Stimulated activated CD4-positive, alpha-beta T cell treated with anti-CD3 and anti-CD28 coated beads, Interleukin-1b, Interleukin-23, amount 100 ng/mL, for 24 hours (primary cell): ENCODE measurements at places on chromosomes 4 and X.

GRCh38 chr4:143252478-143252877, 67.8 kb downstream of the USP38 start:
- no peak for DNase-seq

- no peak for DNase-seq
Measured at GRCh38 chr4:632196-632790, 6.9 kb downstream of the PDE6B start.

DNA sequence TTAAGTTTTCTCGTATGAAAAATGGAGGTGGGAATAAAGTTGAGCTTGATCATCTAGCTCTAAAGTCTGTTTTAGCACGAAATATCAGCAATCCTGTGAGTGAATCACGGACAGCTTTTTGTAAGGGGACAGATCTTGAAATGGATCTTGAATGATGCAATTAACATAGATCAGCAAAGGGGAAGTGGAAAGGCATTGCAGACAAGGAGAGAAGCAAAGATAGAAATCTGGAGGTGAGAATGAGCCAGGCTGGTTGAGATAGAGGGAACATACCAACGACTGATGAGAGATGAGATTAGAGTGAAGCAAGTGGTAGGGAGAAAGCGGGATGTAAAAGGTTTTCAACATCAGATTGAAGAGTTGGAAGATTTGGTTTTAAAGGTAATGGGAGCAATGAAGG, 4.6 kb upstream of the DGKK start:
- no peak for DNase-seq

GRCh38 chr4:82951196-82951595, 50.7 kb downstream of the THAP9 start:
- DNase-seq, result no peak

DNA sequence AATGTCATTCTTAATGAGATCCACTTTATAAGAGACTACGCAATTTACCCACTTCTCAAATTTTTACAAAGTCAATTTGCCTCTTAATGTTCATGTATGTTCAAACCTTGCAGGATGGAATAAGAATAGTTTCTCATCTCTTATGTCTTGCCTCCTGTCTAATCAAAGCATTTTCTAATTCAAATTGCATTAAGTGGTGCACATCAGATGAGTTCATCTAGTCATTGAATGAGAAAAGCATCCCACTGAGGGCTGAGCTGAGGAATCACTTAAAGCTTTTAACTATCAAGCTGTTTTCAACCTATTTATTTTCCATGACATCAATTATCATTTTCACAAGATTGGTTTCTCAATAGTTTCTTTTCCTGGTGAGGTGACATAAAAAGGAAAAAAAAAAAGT, 1964.0 kb downstream of the PCDH7 start:
- DNase-seq, result no peak

GRCh38 chrX:115462406-115462805, 98.6 kb upstream of the PLS3 start:
- DNase-seq, result no peak
